Activated naive CD4-positive, alpha-beta T cell (primary cell): ENCODE measurements at places on chromosomes 11 and 22.

- no peak for DNase-seq
Observed at GRCh38 chr11:83011333-83012167, 60.1 kb downstream of the RAB30 start.

GRCh38 chr22:32617903-32618302 is 143.3 kb downstream of the FBXO7 start:
- DNase-seq = no peak

DNA sequence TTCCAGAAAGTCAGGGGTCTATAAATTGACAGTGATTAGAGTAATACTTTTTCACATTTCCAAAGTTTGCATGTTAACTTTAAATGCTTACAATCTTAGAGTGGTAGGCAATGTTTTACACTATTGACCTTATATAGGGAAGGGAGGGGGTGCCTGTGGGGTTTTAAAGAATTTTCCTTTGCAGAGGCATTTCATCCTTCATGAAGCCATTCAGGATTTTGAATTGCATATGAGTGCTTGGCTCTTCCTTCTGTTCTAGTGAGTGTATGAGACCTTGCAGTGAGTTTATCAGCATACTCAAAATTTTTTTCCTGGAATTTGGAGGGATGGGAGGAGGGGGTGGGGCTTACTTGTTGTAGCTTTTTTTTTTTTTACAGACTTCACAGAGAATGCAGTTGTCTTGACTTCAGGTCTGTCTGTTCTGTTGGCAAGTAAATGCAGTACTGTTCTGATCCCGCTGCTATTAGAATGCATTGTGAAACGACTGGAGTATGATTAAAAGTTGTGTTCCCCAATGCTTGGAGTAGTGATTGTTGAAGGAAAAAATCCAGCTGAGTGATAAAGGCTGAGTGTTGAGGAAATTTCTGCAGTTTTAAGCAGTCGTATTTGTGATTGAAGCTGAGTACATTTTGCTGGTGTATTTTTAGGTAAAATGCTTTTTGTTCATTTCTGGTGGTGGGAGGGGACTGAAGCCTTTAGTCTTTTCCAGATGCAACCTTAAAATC is 5.3 kb downstream of the MALAT1 start:
- no peak for DNase-seq

GRCh38 chr11:131428853-131429252 is 58.4 kb downstream of the NTM start:
- DNase-seq = no peak

- no peak for DNase-seq
Observed at GRCh38 chr22:22711532-22711913, 67.1 kb downstream of the GGTLC2 start.

DNA sequence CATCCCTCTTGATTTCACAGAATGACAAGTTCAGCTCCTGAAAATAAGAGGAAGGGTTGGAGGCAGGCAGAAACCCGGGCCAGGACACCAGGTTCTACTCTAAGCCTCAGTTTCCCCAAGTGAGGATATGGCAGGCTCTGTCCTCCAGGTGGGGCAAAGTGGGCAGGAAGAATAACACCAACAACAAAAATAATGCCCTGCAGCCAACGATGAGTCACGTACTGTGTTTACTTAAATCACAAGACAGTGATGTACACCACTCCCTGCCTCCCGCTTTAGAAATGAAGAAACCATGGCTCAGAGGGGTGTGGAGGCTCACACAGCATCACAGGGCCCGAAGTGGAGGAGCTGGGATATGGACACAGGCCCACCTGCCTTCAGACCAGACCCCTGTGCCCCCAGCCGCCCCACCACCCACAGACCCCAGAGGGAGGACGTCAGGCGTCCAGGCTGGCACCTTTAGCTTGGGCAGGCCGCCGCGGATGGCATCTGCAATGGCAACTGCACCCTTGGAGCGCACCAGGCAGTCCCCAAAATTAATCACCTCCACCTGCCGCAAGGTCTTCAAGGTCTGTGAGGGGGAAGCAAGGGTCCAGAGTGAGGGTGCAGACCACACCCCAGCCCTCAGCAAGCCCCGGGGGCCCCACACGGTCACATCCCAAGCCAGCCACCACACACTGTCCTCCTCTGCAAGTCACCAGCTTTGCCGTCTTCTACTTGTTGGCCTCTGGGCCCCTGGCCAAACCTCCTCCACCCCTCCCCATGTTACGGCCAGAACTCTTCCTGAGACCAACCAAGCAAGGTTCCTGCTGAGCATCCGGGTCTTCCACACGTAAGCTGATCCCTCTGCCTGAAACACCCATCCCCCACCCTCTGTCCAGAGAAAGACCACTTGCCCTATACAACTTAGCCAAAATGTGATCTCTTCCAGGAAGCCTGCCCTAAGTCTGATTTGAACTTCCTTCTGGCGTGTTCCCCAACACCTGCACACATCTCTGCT is 15.8 kb upstream of the CHADL start:
- DNase-seq = no peak

GRCh38 chr11:26028393-26028911 is 303.5 kb upstream of the ANO3 start:
- no peak for DNase-seq

DNA sequence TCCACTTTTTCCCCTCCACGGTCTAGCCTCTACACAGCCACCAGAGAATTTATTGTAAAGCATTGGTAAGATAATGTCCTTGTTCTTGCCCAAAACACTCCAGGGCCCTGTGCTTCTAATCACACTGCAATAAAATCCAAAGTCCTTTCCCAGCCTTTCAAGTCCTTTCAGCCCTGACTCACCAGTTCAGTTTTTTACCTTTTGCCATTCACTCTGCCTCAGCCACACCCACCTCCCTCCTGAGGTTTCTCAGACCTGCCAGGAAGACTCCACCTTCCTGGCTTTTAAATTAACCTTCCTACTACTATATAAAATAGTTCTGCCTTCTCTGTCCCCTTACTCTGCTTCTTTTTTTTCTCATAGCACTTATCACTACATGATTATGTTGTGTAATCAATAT is 91.0 kb upstream of the ARHGAP32 start:
- DNase-seq = no peak

GRCh38 chr11:21556926-21557325 is 636.0 kb upstream of the ANO5 start:
- DNase-seq = no peak

DNA sequence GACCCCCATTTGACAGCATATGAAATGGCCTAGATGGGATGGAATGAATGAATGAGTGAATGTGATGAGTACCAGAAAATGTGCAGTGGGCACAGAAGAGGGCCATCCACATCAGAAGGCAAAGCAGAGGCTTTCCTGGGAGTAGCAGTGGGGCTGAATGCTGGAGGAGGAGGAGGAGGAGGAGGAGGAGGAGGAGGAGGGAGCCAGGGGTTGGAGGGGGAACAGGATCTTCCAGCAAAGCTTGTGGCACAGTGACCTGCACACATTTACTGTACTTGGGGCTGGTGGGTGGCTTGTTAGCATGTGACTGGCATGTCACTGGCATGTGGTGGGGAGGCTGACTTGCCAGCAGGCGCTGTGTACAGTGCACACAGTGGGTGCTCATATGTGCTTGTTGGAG is 9.5 kb downstream of the SEPTIN3 start:
- no peak for DNase-seq

- no peak for DNase-seq
Observed at GRCh38 chr22:50218153-50218995, 17.6 kb downstream of the SELENOO start.
